Activated CD4-positive, CD25-positive, alpha-beta regulatory T cell treated with anti-CD3 and anti-CD28 coated beads, Interleukin-2, amount 50 U/mL, for 24 hours (primary cell): ENCODE measurements at places on chromosomes 3 and 15.

- ATAC-seq: no peak
These were observed 70.0 kb downstream of the FOXP1 start for GRCh38 chr3:71513515-71513914.

DNA sequence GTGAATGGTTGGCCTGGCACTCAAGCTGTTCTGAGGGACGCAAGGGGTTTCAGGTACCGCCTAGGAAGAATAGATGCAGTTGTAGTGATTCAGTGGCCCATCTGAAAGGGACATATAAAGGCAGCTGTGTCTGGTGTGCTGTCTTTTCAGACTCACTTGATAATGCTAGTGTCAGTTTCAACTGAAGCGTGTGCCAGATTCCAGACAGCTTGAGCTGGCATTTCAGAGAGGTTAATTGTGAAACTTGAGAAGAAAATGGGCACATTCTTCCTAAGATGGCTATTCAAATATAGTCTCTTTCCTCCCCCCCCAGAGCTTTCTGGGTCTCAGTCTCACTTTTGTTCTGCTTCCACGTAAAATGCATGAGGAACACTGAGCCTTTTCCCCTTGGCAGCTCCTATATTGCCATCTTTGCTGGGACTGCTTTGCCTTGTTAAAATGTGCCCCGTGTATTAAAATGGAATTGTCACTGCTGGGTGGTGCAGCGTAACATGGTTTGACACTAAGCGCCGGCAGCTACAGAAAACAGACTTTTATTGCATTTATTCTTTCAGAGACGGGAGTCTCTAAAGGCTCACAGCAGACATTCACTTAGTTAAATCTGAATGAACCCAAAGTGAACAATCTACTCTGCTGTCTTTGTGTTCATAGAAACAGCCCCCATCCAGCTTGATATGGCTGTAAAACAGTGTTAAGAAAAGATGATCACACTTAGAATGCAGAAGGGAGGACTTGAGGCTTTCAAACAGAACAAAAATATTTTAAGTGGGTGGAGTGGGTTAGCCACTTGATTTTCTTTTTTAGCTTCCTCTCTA, 478.7 kb downstream of the RBMS3 start:
- no peak for ATAC-seq

- no peak for ATAC-seq
These were observed 145.9 kb downstream of the DNAJB8 start for GRCh38 chr3:128320551-128321340.

GRCh38 chr3:12428126-12428525, 56.2 kb upstream of the TSEN2 start:
- no peak for ATAC-seq

DNA sequence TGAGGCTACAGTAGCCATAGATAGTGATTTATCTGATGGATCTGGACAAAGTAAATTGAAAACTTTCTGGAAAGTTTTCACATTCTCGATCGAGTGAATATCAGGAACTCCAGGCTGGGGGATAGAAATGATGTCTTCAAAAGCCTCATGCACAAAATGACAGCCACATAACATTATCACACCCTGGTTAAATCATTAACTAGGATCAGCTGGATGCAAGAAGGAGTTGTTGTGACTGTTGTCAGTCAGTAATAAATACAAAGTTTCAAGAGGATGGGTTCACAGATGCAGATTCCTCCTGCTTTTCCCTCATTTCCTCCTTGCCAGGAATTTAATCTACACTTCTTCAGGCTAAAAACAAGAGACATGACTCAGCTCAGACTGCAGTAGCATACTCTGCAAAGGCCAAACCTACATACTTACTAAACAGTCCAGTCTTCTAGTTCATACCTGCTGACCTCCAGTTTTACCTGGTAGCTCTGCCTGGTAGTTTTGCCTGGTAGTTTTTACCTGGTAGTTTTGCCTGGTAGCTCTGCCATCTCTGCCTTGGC, 40.9 kb downstream of the C2CD4A start:
- no peak for ATAC-seq

GRCh38 chr15:30059771-30060170, 23.0 kb upstream of the GOLGA8J start:
- no peak for ATAC-seq

DNA sequence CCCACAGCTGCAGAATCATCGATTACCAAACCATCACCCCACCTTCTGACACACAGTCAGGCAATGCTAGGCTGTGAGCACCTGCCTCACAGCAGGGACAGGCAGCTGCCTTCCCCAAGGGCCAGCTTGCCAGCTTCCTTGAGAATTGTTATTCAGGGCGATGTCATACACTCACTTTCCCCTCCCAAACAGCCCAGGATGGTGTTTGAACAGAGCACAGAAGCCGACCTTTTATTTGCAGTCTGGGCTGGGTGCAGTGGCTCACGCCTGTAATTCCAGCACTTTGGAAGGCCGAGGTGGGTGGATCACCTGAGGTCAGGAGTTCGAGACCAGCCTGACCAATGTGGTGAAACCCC, 84.5 kb upstream of the HERC1 start:
- ATAC-seq: no peak

DNA sequence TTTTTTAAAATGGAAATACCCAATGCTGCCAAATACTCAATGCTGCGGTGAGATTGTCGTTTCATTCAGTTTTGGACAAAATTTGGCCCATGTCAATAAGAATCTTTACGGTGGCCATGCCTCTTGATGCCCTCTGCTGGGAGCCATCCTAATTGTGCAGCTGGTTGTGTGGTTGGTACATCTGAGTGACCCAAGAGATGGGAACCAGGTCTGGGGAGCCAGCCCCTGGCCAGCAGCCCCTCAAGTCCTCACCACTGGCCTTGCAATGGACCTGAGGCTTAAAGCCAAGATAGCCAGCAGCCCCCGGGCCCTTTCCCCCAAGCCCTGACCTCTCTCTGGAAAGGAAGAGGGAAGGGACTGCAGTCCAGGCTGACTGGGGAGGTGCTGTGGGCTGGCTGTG, 36.4 kb upstream of the ESYT3 start:
- no peak for ATAC-seq

GRCh38 chr15:92864127-92864814, 35.9 kb upstream of the CHD2 start:
- ATAC-seq: no peak

DNA sequence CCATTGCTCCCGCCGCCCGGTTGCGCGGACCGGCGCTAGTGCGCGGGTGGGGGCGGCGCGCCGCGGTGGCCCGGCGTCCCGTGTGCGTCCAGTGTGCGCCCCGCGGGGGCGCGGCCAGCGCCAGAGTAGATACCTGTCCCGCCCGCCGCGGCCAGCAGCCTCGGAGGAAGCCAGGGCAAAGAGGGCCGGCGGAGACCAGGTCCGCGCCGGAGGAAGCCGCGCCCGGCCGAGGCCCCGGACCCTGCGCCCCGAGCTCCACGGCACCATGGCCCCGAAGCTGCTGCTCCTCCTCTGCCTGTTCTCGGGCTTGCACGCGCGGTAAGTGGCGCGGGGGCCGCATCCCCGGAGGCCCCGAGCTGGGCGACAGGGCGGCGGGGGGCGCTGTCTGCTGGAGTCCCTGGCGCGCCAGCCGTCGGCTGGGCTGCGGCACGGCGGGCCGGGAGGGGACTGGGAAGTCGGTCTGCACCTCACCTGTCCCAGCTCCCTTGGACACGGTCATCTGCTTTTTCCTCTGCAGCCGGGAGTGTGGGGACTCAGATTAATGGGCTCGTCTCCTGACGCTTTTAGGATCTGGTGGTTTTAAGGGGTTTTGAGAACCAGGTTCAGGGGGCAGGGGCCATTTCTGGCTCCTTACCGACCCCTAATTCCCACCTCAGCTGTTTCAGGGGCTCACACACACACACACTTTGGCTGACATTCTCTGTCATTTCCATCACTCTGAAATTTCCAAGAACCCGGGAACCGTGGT, 464 bp downstream of the GABRG3 start:
- ATAC-seq: no peak

DNA sequence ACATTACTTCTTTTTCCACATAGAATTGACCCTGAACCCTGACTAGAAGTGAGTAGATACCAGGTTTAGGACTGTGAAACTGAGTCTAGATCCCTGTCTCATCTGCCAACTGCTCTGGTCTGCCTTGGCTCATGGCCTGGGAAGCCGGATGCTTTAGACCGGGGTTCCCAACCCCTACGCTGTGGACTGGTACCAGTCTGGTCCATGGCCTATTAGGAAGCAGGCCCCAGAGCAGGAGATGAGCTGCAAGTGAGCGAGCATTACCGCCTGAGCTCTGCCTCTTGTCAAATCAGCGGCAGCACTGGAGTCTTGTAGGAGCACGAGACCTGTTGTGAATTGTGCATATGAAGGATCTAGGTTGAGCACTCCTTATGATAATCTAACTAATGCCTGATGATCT, 734.2 kb downstream of the AGBL1 start:
- ATAC-seq: no peak

DNA sequence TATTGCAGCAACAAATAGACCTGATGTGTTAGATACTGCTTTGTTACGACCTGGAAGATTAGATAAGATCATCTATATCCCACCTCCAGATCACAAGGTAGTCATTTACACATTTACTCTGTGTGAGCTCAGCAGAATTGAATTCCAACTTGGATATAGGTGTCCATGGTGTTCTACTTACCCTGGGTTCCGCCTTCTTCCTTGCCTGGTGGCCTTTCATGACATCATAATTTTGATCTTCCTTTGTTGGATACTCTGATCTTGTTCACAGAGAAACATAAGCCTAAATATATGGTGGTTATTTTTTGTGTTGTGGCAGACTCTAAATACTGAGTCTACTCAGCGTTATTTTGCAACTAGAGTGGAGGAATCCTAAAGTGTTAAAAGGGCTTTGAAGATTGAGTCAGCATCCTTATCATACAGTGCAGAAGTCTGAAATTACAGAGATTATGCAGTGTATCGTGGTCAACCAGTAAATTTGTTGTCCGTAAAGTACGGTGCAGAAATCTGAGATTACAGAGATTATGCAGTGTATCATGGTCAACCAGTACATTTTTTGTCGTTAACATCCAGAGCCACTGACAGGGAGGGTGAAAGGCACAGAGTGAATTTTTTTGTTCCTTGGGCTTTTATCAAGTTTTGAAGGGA, 39.1 kb upstream of the GATM start:
- ATAC-seq: no peak

- ATAC-seq: no peak
These were observed 24.4 kb downstream of the MAGEF1 start for GRCh38 chr3:184687363-184688015.

- ATAC-seq: no peak
These were observed 122.2 kb downstream of the KCNH8 start for GRCh38 chr3:19270481-19270880.

DNA sequence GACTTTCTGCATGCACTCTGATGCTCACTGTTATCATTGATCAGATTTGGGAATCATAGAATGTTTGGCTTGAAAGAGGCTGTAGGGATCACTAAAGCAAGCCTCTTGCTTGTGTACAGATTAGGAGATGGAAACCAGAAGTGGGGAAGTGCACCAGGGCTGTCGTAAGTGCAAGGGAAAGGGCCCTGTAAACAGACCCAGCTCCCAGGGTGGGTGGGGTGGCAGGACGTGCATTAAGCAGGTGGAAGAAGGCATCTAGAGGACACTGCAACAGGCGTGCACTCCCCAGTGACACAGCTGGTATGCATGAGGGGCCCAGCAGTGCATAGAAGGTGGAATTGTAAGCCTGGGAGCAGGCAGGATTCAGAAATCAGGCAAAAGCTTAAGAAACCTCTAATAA, 58.0 kb upstream of the SLC7A14 start:
- no peak for ATAC-seq

DNA sequence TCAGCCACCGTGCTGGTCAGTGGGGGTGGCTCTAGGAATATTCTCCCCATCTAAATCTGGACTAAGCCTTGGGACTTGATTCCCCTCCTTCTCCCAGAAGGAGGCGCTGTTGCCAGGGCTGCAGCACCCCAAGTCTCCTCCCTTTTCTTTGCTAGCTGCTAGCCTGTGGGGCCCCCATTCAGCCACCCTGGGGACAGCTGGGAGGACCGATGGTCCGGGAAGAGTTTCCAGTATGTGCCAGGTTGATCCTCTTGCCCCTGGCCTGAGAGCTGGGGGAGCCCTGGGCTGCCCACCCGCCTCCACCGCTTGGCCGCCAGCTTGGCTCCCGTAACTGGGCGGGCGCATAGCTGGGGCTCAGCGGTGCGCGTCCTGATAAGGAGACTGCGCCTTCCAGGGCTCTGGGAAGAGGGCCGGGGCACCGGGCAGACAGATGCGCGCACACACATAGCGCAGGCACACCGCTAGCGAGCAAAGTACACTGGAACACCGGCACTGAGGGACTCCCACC, 4.2 kb downstream of the SMAD6 start:
- ATAC-seq: no peak

GRCh38 chr3:8555113-8555661, 53.6 kb downstream of the LMCD1 start:
- ATAC-seq: no peak

GRCh38 chr15:32715276-32715675, 2.5 kb upstream of the GREM1 start:
- ATAC-seq: no peak

GRCh38 chr3:124558991-124559845, 171.0 kb upstream of the UMPS start:
- no peak for ATAC-seq

DNA sequence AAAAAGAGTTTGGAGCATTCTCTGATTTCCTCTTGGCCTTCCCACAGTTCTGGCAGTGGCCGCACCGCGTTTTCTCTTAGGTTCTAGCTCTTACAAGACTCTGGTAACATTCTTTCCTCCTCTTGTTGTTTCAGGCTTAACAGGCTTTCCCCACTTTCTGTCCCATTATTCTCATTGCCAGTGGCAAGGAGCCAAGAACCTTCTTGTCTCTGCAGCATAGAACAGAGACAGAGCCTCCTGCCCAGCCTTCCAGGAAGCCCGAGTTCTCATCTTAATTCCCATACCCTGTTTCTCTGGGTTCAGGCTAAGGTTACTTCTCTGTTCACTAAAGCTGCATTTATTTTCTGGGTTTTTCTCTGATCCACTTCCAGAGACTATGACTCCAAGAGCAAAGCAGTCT, 61.1 kb downstream of the DUT start:
- no peak for ATAC-seq

DNA sequence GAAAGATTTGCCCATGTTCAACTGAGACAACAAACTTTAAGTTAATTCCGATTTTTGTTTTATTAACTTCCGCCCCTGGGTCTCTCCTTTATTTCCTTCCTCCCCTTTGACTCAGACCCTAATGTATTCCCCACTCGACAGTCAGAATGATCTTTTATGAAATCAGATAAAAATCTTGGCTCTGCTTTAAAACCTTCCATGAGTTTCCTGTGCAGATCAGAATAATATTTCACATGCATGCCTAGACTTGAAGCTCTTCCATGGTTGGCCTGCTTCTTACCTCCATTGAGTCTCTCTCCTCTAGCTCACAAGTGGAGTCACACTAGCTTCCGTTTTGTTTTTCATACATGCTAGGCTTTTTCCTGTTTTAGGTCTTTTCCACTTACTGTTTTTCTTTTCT, 116.8 kb upstream of the SPATA16 start:
- ATAC-seq: no peak

GRCh38 chr3:146217324-146217723, 33.6 kb downstream of the PLSCR4 start:
- ATAC-seq: no peak

GRCh38 chr3:117407317-117407716, 697.7 kb downstream of the TUSC7 start:
- no peak for ATAC-seq

- ATAC-seq: no peak
These were observed 320.2 kb upstream of the TBC1D5 start for GRCh38 chr3:18062657-18063025.

- no peak for ATAC-seq
These were observed 9.1 kb downstream of the RBM15B start for GRCh38 chr3:51400166-51400565.

GRCh38 chr15:91291673-91292072, 191.6 kb downstream of the SV2B start:
- no peak for ATAC-seq

GRCh38 chr3:188284455-188285212, 130.7 kb downstream of the LPP start:
- ATAC-seq: peak; percentile 92

GRCh38 chr15:80371924-80372323, 32.3 kb upstream of the ARNT2 start:
- no peak for ATAC-seq
